ENCODE measurements at places on chromosomes 5 and 9. TPM values are rescaled to one million over a fixed set of nuclear protein-coding genes. Genes with fewer than 3 reads are reported as not detected.

- DNase-seq: no peak
Observed at GRCh38 chr9:105357937-105358336, 89.9 kb upstream of the FSD1L start.

FST gene
- total RNA-seq: 1.2 TPM

GRCh38 chr9:133612051-133612450, 2.9 kb upstream of the FAM163B start:
- no peak for DNase-seq

GRCh38 chr9:3189113-3189861, 336.5 kb downstream of the RFX3 start:
- no peak for DNase-seq

UNC5A gene
- total RNA-seq: 6.1 TPM

- DNase-seq: no peak
Observed at GRCh38 chr5:120552638-120553037, 88.5 kb downstream of the PRR16 start.

DNA sequence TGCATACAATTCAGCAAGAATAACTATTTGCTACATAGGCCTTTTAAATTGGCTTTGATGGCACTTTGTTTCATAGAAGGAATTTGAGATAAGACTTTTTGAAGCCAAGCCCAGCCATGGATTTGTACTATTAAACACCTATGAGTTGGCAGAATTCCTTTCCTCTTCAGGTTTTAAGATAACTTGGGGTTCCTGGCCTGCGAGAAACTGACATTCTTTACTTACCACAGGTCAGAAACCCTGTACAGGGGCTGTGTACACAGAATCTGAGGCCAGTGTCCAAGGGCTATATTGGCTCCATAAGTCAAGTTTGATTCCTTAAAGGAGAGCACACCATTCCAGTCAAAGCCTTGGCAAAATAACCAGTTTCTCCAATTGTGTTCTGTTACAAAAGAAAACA, 10.8 kb upstream of the BTNL3 start:
- no peak for DNase-seq

- no peak for DNase-seq
Observed at GRCh38 chr9:85740787-85741094, 1.0 kb downstream of the AGTPBP1 start.

INSL6 gene
- not detected for total RNA-seq

TLN1 gene
- 16.3 TPM for total RNA-seq

- no peak for DNase-seq
Observed at GRCh38 chr5:6591671-6592288, 41.1 kb downstream of the NSUN2 start.

- no peak for DNase-seq
Observed at GRCh38 chr5:172659570-172659908, 18.5 kb downstream of the NEURL1B start.

GRCh38 chr5:138533973-138534941, 8.8 kb downstream of the ETF1 start:
- DNase-seq: no peak

GRCh38 chr9:34664281-34665066, 2.0 kb upstream of the CCL27 start:
- peak; percentile 70 for DNase-seq

FGFR4 gene
- 1.2 TPM for total RNA-seq

DNA sequence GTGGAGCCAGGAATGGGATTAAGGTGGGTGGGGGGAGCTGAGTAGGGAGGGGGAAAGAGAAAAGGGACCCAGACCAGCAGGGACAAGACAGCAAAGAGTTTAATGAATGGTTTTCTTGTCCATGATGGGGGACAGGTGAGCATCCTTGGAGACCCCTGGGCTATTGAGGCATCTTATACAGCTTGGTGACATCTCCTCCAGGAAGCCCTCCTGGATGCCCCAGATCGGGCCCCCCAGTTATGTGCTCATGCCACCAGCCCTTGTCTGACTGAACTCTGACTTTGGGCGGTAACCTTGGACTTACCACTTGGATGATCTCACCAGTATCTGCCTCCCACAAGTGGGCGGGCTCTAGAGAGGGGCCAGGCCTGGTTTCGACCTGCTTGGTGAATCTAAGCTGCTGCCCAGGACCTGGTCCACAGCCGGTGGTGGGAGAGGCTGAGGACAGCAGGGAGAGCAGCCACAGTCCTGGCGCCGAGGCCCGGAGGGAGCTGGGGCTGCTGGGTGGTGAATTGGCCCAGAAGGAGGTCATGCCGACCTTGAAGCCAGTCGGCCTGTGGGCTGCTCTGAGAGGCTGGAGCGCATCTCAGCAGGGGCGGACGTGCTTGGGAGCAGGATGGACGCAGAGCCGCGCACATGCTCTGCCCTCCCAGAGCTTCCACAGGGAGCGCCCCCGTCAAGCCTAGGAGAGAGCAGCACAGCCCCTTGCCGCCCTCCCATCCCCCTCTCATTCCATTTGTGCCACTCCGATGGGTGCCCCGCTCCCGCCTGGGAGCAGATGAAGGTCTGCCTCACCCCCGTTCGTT, 36.2 kb downstream of the UNC5A start:
- DNase-seq: no peak

GRCh38 chr9:127769101-127769500, 9.4 kb downstream of the SH2D3C start:
- no peak for DNase-seq

GRCh38 chr9:30943446-30944224, 1440.8 kb upstream of the ACO1 start:
- no peak for DNase-seq

GRCh38 chr5:124132843-124133242, 613.6 kb downstream of the ZNF608 start:
- DNase-seq: no peak

- DNase-seq: no peak
Observed at GRCh38 chr5:178332210-178332641, 99.6 kb upstream of the PHYKPL start.

GRCh38 chr9:115601434-115601833, 483.5 kb upstream of the TNC start:
- DNase-seq: no peak

- DNase-seq: no peak
Observed at GRCh38 chr5:101288633-101289032, 385.6 kb upstream of the ST8SIA4 start.

- no peak for DNase-seq
Observed at GRCh38 chr9:100589582-100589981, 11.7 kb downstream of the CAVIN4 start.

DNA sequence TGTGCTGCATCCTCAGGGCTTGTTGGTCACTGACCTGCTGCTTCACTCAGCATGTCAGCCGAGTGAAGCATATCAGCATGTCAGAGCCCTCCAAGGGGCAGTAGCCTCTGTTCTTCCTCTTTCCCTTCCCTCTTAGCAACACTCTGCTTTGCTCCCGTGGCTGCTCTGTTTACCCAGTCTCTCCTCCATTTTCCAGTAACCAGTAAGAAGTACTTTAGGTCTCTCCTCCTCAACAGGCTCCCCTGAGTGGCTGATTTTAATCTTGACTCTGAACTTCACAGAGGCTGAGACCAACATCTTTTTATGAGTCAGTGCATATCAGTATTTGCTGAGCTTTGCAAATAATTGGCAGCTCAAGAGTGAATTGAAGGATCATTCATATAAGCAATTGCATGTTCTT, 18.6 kb upstream of the ADRB2 start:
- no peak for DNase-seq

DNA sequence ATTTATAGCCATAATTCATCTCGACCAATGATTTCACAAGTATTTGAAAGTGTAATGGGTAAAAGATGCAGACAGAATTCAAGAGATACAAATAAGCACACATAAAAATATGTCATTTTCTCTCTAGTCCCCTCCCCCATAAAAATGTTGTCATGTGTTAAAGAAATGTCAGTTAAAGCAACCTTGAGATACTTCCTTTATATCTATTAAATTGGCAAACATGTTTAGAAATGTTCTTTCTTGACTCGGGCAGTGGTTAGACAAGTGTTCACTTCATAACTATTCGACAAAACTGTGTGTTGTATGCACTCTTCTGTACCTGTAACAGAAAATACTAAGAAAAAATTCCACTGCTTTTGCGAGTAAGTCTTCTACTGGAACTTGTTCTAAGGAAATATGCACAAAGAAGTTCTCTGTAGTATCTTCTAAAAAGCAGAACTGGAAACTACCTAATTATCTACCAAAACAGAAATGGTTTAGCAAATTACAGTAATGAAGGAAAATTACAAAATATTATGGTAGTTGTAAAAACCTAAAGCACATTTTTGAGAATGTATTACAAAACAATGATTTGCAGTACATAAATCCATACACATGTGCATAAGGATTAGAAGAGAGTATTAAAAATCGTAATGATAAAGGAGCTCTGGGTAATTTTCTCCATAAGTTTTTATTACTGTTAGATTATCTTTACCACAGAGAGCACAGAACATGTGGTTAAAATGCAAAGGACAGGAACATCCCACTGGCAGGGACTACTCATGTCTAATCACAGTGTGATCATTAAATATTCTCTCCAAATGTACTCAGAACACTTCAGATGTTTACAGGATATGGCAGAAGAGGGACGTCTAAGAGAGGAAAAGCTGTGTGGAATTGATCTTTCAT, 35.9 kb downstream of the FBXW2 start:
- no peak for DNase-seq

LCN15 gene
- total RNA-seq: not detected

GRCh38 chr5:72234265-72234700, 85.8 kb downstream of the MRPS27 start:
- DNase-seq: no peak

- DNase-seq: no peak
Observed at GRCh38 chr9:389758-390157, 175.1 kb downstream of the DOCK8 start.

- DNase-seq: no peak
Observed at GRCh38 chr5:73928476-73929070, 302.6 kb downstream of the ARHGEF28 start.

DNA sequence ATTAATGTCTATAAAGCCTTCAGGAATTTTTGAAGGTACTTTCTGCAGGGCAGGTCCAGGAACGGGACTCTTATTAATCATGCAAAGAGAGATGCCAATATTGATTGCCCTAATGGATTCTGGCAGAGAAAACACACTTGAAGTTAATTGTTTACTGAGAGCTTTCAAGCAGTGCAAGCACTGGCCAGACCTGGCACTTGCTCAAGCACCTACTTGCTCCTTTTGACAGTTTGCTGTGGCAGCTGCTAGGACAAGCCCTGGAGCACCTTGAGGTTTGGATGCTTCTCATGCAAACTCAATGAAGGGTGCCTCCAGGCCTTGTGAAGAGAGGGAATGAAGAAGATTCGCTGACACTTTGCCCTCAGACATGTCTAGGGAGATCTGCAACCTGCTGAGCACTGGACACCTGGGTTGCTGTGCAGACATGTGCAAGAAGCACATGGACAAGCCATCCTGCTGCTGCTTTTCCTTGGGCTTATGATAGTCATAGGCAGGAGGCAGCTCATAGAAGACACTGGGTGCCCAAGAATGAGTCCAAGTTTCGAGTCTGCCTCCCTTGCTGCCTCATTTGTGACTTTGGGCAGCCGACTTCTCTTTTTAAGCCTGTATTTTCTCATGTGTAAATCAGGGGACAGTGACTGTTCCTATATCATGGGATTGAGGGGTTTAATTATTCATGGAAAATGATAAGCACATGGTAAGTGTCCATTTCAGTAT, 88.8 kb upstream of the EQTN start:
- no peak for DNase-seq

DNA sequence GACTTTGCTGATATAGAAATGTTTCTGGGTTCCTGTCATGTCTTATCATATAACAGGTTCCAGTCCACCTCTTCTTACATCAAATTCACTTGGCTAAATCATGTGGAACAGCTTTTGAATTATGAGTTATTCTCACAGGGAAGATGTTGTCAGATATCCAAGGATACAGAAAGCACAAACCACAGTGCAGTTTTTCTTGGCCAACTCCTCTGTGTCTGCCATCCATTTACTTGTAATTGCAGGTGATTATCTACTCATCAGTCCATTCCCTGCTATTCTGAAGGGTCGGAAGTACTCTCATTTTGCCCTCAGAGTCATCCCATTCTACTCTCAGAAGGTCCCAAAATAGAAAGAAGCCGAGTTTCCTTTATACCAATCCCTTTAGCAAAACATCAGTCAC, 10.0 kb downstream of the MARCHF11 start:
- DNase-seq: no peak

GRCh38 chr9:15735083-15735857, 182.4 kb downstream of the CCDC171 start:
- DNase-seq: no peak

DNA sequence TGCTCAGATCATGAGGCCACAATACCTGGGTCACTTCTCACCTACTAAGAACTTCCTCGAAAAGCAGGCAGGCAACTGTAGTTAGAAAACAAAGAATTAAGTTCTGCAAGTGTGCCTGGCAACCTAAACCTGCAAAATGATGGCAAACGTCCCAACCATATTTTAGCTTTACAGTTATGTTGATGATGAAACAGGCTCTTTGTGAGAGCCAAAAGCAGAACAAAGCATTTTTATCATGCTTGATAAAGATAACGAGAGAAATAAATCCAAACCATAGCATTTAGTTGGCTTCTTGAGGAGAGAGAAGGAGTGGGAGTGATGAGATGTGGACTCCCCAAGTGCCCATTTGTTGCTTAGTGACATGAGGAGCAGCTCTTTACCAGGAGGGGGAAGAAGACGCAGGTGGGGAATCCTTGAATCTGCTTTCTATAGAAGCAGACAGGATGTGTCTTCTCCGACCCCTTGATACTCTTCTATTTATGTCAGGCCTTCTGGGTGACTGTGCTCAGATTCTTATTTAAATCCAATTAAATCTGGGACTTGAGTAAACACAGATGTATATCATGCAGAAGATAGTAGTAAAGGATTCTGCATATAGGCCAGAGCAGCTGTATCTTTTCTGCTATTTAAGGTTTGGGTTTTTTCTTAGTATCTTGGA, 221.2 kb downstream of the TMEM167A start:
- no peak for DNase-seq

- DNase-seq: no peak
Observed at GRCh38 chr9:116685166-116685565, 1.9 kb upstream of the TRIM32 start.

DNA sequence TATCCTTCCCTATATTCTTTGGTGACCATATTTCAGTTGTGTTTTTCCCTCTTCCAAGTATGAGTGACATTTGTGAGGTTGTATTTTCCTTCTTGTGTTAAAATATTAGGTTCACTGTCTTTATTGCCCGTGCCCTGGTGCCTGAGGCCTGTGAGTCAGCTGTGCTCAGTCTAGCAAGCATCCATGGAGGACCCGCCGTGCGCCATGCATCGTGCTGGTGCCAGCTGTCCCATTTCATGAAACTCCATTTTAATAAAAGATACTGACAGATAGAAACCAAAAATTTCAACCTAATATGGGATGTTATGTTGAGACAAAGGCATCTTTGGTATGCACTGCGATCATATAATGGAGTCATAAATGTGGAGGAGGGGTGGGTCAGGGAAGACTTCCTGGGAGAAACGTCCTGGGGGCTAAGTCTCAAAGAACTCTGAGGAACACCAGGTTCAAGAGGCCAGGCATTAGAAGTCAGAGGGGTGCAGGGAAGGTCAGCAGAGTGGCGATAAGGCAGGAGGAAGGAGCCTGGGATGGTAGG, 34.0 kb upstream of the FGF1 start:
- no peak for DNase-seq

Measured in frontal cortex (tissue), 4 donors.